ENCODE measurements at places on chromosomes 1 and 21. TPM values are rescaled to one million over a fixed set of nuclear protein-coding genes. Genes with fewer than 3 reads are reported as not detected.

DNA sequence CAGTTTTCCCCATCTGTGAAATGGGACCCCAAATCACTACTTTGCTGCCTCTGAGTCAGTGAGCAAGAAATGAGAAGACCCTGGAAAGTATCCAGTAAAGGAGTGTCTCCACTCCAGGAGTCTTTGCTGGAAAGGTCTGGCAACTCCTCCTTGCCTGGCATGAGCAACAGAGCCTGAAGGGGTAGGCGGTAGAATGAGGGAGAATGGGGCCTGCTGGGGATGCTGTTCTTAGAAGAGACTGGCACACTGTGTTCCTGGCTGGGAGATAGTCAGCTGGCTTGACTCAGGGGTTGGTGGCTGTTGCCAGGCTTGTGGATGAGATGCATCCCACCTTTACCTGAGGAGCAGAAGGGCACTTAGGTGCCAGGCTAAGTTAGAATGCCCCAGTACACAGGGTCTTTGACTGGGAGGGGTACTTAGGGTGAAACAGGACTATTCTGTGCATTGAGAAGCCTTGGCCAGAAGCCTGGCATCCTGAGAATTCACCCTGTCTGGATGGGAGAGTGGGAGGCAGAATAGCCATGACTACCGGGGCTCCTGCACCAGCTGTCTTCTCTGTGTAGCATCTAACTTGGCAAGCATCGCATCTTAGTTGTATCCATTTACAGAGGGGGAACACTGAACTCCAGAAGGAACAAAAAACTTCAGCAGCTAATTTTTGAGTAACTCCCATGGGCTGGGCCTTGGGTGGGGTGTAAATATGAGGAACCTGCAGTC is 2.5 kb downstream of the MFSD2A start:
- no peak for DNase-seq
- peaks cover 17% of the 10 kb centered on the region for H3K36me3 ChIP-seq
- H3K4me1 ChIP-seq: peaks cover 20% of the 10 kb centered on the region
- no peak overlapping the region for H3K27ac ChIP-seq
- no peak overlapping the region for H3K4me3 ChIP-seq
- H3K27me3 ChIP-seq: peaks cover 34% of the 10 kb centered on the region

GRCh38 chr1:67053535-67053784 is 488 bp downstream of the SLC35D1 start:
- H3K27me3 ChIP-seq: peaks cover 7% of the 10 kb centered on the region
- H3K4me1 ChIP-seq: peaks cover 26% of the 10 kb centered on the region
- H3K27ac ChIP-seq: no peak overlapping the region

GRCh38 chr1:231584921-231585320 is 41.7 kb upstream of the DISC1 start:
- H3K27ac ChIP-seq: no peak overlapping the region
- H3K4me3 ChIP-seq: no peak overlapping the region
- DNase-seq: no peak
- H3K36me3 ChIP-seq: no peaks in the 10 kb centered on the region
- H3K4me1 ChIP-seq: no peaks in the 10 kb centered on the region
- no peaks in the 10 kb centered on the region for H3K27me3 ChIP-seq

DNA sequence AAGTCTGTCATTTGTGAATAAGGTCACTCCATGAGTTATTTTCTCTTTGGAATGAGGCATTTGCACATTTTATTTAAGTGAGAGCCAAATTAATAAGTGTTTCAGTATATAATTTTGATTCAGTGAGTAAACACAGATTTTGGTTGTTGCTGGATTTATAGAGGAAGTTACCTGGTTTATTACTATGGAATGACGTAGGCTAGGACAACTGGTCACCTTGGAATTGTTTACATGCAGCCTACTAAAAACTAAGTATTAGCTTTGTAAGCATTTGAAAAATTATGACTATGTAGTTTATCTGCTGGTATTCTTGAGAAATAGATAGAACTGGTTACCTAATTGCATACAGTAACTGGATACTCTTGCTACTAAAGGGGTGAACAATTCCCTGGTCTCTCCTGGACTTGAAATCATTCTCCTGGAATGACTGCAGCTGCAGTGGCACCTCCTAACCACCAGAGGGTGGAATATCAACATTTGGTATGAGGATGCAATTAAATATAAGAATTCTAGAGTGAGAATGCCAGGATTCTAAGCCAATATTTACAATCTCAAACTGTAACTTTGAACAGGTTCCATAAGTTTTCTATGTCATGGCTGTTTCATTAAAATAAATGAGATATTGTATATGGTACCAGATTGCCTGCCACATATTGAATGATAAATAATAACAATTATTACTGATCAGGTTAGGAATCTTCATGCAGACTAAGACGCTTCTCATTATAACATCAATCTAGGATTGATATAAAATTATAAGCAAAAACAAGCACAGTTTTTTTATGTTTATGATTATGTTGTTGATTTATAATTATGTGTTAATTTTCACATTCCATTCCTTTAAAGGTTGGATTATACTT is 3.5 kb upstream of the KRTAP27-1 start:
- peak; percentile 58 for DNase-seq
- H3K27ac ChIP-seq: no peak overlapping the region
- H3K36me3 ChIP-seq: no peaks in the 10 kb centered on the region
- H3K4me1 ChIP-seq: no peaks in the 10 kb centered on the region

DNA sequence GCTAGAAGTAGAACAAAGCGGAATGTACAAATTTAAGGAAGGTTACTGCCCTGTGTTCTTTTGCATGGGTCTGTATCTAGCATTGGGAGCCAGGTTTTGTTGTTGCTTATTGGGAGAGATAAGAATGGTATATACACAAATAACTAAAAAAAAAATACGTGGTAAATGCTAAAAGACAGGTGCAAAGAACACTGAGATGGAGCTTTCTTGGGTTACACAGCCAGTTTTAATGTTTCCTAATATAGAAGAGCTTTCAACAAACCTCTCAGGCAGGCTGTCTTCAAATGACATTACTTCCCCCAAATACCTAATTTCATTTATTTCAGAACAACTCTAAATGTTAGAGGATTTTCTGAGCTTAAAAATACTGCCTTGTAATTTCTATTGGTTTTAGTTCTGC is 1.4 kb upstream of the MDM4 start:
- H3K27me3 ChIP-seq: peaks cover 3% of the 10 kb centered on the region
- H3K36me3 ChIP-seq: peaks cover 16% of the 10 kb centered on the region
- DNase-seq: no peak
- no peak overlapping the region for H3K27ac ChIP-seq

DNA sequence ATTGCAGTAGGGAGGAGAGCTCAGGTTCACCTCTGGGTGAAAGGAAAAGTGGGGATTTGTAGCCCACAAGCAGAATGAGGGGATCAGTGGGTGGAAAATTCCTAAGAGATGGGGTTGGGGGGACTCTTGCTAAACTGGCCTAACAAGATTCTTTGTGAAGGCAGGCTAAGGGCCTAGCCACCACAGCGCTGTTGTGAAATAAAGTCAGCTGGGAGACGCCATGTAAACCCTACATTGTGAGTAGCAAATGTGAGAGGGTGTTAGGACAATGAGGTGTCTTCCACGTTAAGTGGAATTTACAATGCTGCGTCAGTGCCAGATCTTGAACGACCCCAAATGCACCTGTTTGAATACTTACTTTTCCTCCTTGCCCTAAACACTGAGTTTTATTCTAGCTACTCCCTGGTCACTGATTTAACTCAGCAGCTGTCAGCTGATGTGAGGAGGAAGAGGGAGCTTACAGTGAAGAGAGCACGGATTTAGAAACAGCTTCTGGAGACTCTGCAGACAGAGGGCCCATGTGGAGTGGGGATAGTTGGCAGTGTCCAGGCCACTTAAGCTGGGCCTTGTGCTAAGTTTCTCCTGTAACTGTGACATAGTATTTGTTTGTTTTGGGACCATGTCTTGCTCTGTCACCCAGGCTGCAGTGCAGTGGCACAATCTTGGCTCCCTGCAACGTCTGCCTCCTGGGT is 17.3 kb downstream of the PDPN start:
- H3K4me1 ChIP-seq: peaks cover 52% of the 10 kb centered on the region
- H3K27ac ChIP-seq: peak overlapping the region; percentile 90
- no peak for DNase-seq
- H3K4me3 ChIP-seq: no peak overlapping the region

DNA sequence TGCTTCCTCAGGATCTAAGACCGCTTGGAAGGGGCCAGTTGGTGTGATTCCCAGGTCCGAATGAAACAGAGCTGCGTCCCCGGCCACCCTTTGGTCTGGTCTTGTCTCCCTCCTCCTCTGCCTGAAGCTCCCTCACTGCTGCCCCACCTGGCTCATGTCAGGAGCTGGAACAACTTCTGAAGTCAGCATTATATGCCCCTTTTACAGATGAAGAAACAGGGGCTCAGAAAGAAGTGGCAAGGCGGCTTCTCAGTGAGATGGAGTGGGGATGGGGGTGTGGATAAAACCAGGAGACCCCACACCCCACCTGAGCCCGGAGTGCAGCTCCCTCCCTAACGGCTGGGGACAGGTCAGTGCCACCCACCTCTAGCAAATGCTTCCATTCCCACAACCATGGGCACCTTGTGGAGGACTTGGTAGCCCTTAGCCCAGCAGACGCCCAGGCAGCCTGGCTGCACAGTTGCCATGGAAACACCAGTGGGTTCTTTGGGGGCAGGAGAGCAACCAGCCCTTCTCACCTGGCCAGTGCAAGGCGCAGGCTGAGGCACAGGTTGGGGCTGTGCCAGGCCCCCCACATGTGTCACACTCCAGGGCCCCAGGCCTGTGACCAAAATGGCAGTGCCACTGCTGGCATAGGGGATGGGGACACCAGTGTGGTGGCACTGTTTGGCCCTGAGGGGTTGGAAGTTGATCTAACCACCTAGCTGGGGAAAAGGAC is 31.9 kb upstream of the ECE1 start:
- H3K4me1 ChIP-seq: peaks cover 97% of the 10 kb centered on the region
- H3K27ac ChIP-seq: peak overlapping the region; percentile 78
- H3K36me3 ChIP-seq: no peaks in the 10 kb centered on the region
- H3K27me3 ChIP-seq: no peaks in the 10 kb centered on the region

- no peak overlapping the region for H3K4me3 ChIP-seq
- H3K4me1 ChIP-seq: no peaks in the 10 kb centered on the region
- H3K27ac ChIP-seq: no peak overlapping the region
- no peak for DNase-seq
- no peaks in the 10 kb centered on the region for H3K36me3 ChIP-seq
Observed at GRCh38 chr1:204396015-204396583, 15.5 kb downstream of the PPP1R15B start.

- DNase-seq: peak; percentile 51
- no peak overlapping the region for H3K27ac ChIP-seq
- H3K4me3 ChIP-seq: no peak overlapping the region
- H3K27me3 ChIP-seq: peaks cover 31% of the 10 kb centered on the region
- peaks cover 47% of the 10 kb centered on the region for H3K4me1 ChIP-seq
Observed at GRCh38 chr1:208238710-208239472, 5.3 kb downstream of the PLXNA2 start.

GRCh38 chr1:76073481-76073880 is 1.1 kb upstream of the ST6GALNAC3 start:
- no peaks in the 10 kb centered on the region for H3K36me3 ChIP-seq
- H3K27me3 ChIP-seq: peaks cover 25% of the 10 kb centered on the region
- H3K4me1 ChIP-seq: peaks cover 26% of the 10 kb centered on the region
- no peak for DNase-seq
- peak overlapping the region; percentile 39 for H3K4me3 ChIP-seq
- H3K27ac ChIP-seq: no peak overlapping the region

DNA sequence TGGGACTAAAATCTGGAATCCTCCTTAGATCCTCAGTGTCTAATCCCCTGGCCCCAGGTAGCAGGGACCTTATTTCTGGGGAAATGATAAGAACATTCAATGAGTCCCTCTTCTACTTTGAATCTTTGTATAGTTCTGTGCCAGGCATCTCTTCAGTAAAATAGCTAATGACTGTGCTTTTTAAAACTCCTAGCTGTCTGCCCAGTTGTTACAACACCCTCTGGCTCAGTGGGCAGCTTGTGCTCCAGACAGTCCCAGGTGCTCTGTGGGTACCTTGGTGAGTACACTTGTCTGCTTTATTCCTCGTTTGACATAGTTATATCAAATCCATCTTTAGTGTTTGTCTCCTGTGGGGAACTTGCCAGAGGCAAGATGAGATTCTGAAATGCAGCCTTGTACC is 18.0 kb downstream of the TGFB2 start:
- no peak overlapping the region for H3K27ac ChIP-seq
- H3K36me3 ChIP-seq: no peaks in the 10 kb centered on the region
- H3K4me1 ChIP-seq: peaks cover 25% of the 10 kb centered on the region
- DNase-seq: no peak
- H3K27me3 ChIP-seq: no peaks in the 10 kb centered on the region

DNA sequence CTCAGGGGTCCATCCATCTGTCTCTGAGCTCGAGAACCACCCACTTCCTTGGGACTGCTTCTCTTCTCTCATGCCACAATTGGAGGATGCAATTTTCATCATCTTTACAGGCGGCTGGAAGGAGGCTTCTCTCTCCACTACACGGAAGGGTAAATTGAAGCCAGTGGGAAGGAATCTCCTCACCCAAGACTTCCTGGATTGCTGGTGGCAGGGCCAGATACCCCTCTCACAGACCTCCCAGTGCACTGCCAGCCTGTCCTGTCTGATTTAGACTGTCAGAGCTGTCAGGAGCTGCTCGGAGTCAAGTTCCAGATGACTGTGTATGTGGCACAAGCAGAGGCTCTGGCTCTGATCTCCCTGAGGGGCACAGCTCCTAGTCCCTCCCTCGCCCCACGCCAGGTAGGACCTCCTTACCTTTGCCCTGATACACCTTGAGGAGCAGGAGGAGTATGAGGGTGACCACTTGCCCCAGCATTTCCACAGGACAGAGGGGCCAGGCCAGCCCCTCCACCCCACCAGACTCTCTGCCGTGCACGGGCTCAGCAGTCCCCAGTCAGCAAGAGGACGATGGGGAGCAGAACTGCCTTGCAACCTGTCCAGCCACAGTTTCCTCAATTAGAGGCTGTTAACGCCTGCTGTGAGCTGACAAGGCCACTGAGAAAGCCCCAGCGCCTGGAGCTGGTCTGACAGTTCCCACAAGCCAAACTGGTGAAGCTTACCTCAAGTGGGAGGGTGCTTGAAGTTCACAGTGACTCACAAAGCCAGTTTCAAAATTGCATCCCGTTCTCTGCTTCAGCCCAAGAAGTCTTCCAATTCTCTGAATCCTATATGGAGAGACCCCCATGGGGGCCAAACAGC is at the start of gene CD244:
TSS of gene CD244 (minus strand) at position 685 of the 858 bp plus-strand sequence. CDS start at position 475, 210 bp downstream.
- no peaks in the 10 kb centered on the region for H3K27me3 ChIP-seq
- DNase-seq: no peak
- H3K4me1 ChIP-seq: peaks cover 7% of the 10 kb centered on the region
- no peaks in the 10 kb centered on the region for H3K36me3 ChIP-seq
- H3K27ac ChIP-seq: no peak within 1 kb of the TSS
- no peak within 1 kb of the TSS for H3K4me3 ChIP-seq

GRCh38 chr1:61230523-61230922 is 148.2 kb downstream of the NFIA start:
- H3K4me1 ChIP-seq: peaks cover 35% of the 10 kb centered on the region
- H3K36me3 ChIP-seq: no peaks in the 10 kb centered on the region

- DNase-seq: no peak
- H3K4me1 ChIP-seq: peaks cover 23% of the 10 kb centered on the region
- H3K27ac ChIP-seq: no peak overlapping the region
- no peaks in the 10 kb centered on the region for H3K27me3 ChIP-seq
- no peaks in the 10 kb centered on the region for H3K36me3 ChIP-seq
- no peak overlapping the region for H3K4me3 ChIP-seq
Observed at GRCh38 chr1:204032642-204033235, 40.2 kb upstream of the SOX13 start.

OR2T33 gene
- total RNA-seq: not detected

CYP4X1 gene
- total RNA-seq: 1.4 TPM

RNU1-4 gene
- 1,197 TPM for total RNA-seq

TRAF3IP3 gene
- 0.71 TPM for total RNA-seq

CFAP107 gene
- total RNA-seq: not detected

L1TD1 gene
- total RNA-seq: 296 TPM

ARTN gene
- total RNA-seq: 28.5 TPM
